ENCODE measurements at places on chromosomes 1 and 21.

- no peak overlapping the region for H3K4me3 ChIP-seq
- H3K36me3 ChIP-seq, result no peaks in the 10 kb centered on the region
- H3K27me3 ChIP-seq, result no peaks in the 10 kb centered on the region
- H3K27ac ChIP-seq, result no peak overlapping the region
- DNase-seq, result no peak
These were observed 10.0 kb upstream of the PADI4 start for GRCh38 chr1:17297991-17298390.

DNA sequence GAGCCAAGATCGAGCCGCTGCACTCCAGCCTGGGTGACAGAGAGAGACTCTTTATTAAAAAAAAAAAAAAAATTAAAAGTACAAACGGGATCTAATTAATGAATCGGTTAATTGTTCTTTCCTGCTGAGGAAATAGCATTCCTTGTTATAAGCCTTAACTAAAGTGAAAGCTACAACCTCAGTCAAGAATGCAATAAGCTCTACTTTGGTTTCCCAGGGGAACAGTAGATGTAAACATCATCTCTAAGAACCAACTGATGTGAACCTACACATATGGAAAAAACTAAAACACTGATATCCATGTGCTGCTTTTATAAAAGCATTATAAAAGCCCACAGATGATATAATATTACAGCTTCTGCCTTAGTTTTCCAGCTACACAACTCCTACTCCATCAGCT is 41.9 kb downstream of the LPGAT1 start:
- DNase-seq, result no peak
- no peaks in the 10 kb centered on the region for H3K36me3 ChIP-seq
- H3K4me1 ChIP-seq, result peaks cover 8% of the 10 kb centered on the region

GRCh38 chr1:78492386-78492950 is 1.7 kb downstream of the PTGFR start:
- DNase-seq, result no peak
- H3K27me3 ChIP-seq, result no peaks in the 10 kb centered on the region
- no peaks in the 10 kb centered on the region for H3K36me3 ChIP-seq
- no peaks in the 10 kb centered on the region for H3K4me1 ChIP-seq
- no peak overlapping the region for H3K27ac ChIP-seq

GRCh38 chr1:216740331-216740730 is 17.1 kb upstream of the ESRRG start:
- no peak for DNase-seq
- H3K36me3 ChIP-seq, result no peaks in the 10 kb centered on the region
- no peaks in the 10 kb centered on the region for H3K4me1 ChIP-seq
- no peaks in the 10 kb centered on the region for H3K27me3 ChIP-seq
- no peak overlapping the region for H3K27ac ChIP-seq
- no peak overlapping the region for H3K4me3 ChIP-seq

Data from Caco-2 (cell line).